ENCODE measurements at places on chromosomes 3 and 15. TPM values are rescaled to one million over a fixed set of nuclear protein-coding genes. Genes with fewer than 3 reads are reported as not detected.

Gene SPINT1
- polyA plus RNA-seq, result 10.3 TPM

Gene SLC12A1
- polyA plus RNA-seq, result not detected

Gene CCNL1
- 96.5 TPM for polyA plus RNA-seq

Gene SKOR1
- polyA plus RNA-seq, result not detected

Gene CLDN11
- polyA plus RNA-seq, result not detected

Gene SAMD7
- not detected for polyA plus RNA-seq

Gene RBP2
- not detected for polyA plus RNA-seq

Gene SOX14
- not detected for polyA plus RNA-seq

Gene WNT7A
- not detected for polyA plus RNA-seq

Gene UBA3
- 100 TPM for polyA plus RNA-seq

Gene ARHGEF3
- polyA plus RNA-seq, result 76.3 TPM

Gene P2RY1
- 1.2 TPM for polyA plus RNA-seq

Gene SLCO2A1
- not detected for polyA plus RNA-seq

Gene TGM5
- 8.3 TPM for polyA plus RNA-seq

Gene CHRM5
- not detected for polyA plus RNA-seq

Gene CHRNA7
- not detected for polyA plus RNA-seq

Gene HCLS1
- 303 TPM for polyA plus RNA-seq

Data from GM12878 (cell line).